Small intestine (tissue), 16 donors: ENCODE measurements at places on chromosomes 12 and 14. TPM values are rescaled to one million over a fixed set of nuclear protein-coding genes. Genes with fewer than 3 reads are reported as not detected.

GRCh38 chr14:89432226-89432625 lies 15.2 kb upstream of the FOXN3 start:
- DNase-seq: no peak

GRCh38 chr12:24565300-24565699 lies 383.6 kb downstream of the BCAT1 start:
- no peak for DNase-seq

DNA sequence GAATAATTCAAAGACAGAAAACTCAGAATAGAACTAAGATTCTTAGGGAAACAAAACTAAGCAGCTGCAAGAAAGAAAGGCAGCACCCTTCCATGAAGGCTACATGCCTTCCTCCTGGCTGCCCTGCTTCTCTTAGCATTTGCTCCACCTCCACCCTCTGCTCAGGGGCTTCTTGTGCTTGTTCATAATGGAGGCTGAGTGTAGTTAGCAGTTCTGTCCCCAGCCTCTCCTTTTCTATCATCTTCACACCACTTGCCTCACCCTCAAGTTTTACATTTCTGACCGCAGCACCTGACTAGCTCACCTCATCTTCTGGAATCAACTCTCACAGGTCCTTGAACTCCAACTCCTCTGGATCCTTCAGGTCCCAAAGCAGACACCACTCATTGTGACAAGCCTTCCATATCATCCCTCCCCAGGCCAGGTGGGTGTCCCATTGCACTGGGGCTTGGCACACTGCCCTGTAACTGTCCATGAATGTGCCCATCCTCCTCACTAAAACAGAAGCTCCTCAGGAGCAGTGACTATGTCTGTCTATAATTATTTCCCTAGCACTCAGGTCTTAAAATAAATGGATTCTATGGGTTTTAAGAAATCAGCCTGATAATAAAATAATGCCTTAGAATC lies 139.1 kb downstream of the TMTC1 start:
- no peak for DNase-seq

- peak; percentile 55 for DNase-seq
Observed at GRCh38 chr14:68939893-68940613, 39.0 kb downstream of the ACTN1 start.

GRCh38 chr12:63966606-63966975 lies 122.1 kb downstream of the SRGAP1 start:
- no peak for DNase-seq

DNA sequence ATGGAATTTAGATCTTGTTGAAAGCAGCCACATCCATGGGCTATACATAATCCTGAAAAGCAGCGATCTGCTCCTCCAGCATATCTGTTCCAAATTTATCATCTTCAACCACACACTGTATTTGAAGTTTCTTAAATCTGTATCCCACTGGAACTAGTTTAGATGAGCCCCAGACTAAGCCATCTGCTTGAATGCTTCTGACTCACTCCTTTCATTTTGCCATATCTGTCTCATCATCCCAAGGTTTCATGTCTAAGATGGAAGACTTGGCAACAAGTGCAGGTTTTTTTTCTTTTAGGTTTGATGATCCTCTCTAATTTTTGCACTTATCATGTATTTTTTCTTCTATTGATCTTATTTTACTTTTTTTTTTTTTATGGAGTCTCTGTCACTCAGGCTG lies 54.4 kb upstream of the TMEM263 start:
- no peak for DNase-seq

GRCh38 chr12:56074396-56074795 lies 5.6 kb upstream of the ERBB3 start:
- no peak for DNase-seq

- no peak for DNase-seq
Observed at GRCh38 chr14:46451800-46452199, 199.8 kb downstream of the RPL10L start.

DNA sequence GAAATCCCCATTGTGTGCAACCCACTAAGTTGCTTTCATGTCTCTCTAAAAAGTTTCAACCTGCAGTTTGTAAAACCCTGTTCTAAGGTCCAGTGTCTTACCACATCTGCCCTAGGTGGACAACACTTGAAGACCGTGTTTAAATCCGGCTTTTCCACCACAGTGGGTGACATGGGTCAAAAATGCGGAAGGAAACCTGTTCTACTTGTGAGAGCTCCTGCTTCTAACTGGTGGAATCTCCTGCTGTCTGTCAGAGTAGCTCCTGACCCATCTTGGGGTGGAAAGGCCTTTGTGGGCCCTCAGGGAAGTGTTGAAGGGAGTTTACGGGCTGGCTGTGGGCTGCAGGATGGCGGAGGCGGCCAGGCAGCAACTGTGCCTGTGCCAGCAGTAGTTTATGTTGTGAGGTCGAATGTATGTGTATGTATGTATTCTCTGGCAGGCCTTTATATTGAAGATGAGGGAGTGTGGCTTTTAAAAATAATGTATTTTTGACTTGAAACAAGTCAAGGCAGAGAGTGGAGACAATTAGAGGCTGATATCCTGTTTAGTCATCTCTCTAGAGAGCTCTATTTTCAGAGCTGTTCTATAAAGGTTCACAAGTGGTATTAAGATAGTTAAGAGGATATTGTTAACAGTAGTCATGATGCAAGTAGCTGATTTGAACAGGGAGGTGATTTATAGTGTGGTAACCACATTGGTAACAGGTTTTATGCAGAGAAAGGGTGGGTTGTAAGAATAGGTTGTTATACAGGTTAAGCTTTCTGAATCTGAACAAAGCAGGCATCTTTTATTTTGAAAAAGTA lies 67.0 kb downstream of the PRKCH start:
- DNase-seq: no peak

DNA sequence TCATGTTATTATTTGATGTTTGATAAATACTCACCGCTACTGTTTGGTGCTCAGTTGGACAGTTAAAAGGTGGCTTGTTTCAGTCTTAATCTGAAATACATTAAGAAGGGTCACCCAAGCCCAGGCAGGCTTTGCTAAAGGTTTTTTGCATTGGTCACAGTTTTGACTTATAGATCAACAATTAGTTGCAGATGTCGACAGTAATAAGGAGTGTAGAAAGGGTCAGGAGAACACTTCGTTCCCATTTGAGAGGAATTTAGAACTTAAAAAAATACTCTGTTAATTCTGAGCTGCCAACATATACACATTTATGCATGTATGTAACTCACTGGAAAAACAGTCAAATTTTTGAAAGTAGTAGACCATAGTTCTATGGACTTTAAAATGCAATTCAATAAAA lies 130.3 kb downstream of the TMEM30B start:
- DNase-seq: no peak

- DNase-seq: no peak
Observed at GRCh38 chr14:20644520-20644919, 3.0 kb upstream of the OR6S1 start.

- DNase-seq: no peak
Observed at GRCh38 chr14:105305791-105306190, 5.0 kb upstream of the BRF1 start.

DNA sequence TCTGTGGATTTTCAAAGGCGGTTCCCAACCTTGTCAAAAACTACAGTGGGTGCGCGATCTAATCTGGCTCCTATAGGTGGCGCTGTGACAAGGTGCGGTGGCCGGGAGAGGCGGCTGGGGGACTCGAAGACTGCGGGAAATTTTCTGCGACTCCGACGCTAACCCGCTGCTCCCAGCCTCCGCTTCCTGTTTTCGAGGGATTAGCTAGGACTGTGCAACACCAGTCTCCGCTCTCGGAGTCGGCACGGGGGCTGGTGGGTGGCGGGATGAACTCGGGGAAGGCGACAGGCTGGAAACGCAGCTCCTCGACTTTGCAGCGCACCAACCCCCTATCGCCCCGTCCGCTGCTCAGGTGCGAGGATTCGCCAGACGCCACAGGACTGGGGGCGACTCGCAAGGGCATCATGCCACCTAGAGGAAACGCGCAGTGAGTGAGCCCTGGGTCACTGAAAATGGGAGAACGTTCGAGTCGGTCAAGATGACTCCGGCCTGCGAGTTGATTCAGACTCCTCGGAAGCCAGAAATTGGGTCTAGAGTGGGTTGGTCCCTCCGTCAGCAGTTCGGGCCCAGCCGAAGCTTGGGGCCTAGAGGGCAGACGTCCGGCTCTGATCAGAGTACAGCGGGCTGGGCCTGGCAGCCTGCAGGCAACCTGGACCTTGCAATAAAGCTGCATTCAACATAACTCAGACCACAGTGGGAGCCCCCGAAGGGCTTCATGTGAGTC lies 5.5 kb upstream of the PAX9 start:
- DNase-seq: peak; percentile 35

DNA sequence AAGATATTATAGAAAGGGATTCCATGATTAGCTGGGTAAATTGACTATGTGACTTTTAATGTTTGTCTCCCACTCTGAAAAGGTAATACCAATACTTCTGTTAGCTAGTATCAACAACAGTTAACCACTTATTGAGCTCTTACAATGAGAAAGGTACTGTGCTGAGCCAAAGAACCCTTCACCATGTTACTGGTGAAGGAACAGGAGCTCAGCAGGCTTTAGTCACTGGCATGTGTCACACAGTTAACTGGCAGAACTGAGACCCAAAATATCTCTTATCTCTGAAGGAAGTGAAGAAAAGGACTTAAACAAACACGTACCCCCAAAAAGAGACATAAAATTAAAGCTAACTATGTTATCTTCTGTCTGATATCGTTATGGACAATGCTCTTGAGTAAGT lies 170.6 kb downstream of the MED13L start:
- DNase-seq: no peak

- DNase-seq: no peak
Observed at GRCh38 chr14:95498622-95499353, 17.7 kb downstream of the SYNE3 start.

GRCh38 chr14:50607181-50607580 lies 47.2 kb downstream of the ATL1 start:
- DNase-seq: no peak

DNA sequence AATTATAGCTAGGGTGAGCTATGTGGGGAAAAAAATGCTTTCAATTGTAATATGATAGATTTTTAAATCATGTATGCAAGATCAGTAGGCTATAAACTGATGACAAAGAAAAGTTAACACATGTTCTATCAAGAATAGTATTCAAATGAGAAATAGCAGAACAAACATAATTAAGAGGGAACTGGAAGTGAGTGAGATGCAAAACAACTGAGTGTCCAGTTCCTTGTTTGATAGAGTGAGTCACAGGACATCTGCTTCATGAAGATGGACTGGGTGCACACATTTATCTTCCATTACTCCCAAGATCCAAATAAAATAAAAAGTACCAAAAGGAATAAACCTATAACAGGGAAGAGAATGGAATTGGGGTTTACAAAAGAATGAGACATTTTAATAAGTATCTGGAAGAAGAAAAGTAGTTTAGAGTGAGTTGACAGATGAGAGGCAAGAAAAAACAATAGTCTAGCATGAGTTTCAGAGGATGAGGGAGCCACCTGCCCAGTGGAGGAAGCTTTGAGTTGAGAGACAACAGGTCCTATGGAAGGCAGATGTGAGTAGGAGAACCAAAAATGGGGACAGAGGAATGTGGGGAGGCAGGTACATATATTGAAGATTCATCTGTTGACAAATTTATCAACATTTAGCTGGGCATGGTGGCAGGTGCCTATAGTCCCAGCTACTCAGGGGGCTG lies 178.1 kb upstream of the ARHGAP5 start:
- peak; percentile 11 for DNase-seq

DNA sequence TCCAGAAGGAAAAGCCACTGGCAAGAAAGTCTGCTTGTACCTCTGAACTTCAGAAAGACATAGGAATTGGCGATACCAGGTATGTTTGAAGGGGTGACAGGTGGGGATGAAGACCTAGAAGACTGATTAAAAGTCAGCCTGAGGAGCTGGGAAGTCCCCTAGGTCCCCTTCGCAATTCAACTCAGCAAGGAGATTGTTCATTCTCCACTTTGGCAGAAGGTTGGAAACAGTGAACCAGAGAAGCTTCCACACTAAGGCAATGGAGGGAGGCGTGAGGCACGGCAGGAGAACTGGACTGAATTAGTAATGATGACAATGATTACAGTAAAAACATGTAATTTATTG lies 240.3 kb upstream of the TMPO start:
- no peak for DNase-seq

DNA sequence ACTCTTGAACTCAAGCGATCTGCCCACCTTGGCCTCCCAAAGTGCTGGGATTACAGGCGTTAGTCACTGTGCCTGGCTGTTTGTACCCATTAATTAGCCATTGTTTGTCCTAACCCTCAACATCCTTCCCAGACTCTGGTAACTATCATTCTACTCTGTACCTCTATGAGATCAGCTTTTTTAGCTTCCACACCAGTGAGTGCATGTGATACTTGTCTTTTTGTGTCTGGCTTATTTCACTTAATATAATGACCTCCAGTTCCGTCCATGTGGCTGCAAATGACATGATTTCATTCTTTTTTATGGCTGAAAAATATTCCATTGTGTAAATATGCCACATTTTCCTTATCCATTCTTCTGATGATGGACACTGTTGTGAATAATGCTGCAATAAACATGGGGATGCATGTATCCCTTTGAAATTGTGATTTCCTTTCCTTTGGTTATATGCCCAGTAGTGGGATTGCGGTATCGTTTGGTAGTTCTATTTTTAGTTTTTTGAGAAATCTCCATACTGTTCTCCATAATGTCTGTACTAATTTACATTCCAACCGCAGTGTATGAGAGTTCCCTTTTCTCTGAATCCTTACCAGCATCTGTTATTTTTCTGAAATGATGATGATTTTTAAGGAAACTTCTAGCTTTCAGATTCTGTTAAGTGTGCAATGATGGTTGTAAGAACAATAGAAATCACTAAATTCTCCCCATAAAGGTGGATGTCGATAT lies 6.7 kb upstream of the PPP4R3A start:
- DNase-seq: no peak

DNA sequence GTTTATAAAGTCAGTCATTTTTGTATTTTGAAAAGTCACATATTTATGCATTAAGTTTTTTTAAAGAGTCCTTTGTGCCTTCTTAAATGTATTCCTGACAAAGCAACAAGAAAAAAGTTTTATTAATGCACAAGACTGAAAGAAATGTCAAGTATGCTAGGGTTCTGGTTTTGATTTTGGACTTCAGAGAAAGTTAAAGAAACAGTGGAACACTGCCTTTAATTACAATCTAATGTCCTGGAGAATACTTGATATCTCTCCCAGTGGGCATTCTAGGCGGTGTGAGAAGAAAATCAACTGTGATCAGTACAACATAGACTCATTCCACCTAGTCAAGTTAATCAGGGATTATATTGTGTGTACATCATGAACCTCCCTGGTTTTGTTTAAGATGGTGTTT lies 49.9 kb downstream of the PRICKLE1 start:
- no peak for DNase-seq

GRCh38 chr12:92110083-92110640 lies 35.5 kb downstream of the BTG1 start:
- DNase-seq: no peak

Gene C12orf50
- polyA plus RNA-seq: not detected

Gene KRT75
- not detected for polyA plus RNA-seq

Gene ACTN1
- polyA plus RNA-seq: 10.3 TPM

Gene OGFOD2
- polyA plus RNA-seq: 25.0 TPM

Gene PMCH
- not detected for polyA plus RNA-seq

Gene ZDHHC22
- 0.12 TPM for polyA plus RNA-seq

Gene RPS6KL1
- 3.5 TPM for polyA plus RNA-seq

Gene FGF6
- 0.12 TPM for polyA plus RNA-seq

Gene CCDC177
- not detected for polyA plus RNA-seq

Gene KRT72
- polyA plus RNA-seq: not detected

Gene REM2
- polyA plus RNA-seq: 0.90 TPM
